NCI-H1092 (cell line): ENCODE measurements at places on chromosomes 3 and 15.
A peak's percentile ranks its signal among the peaks of the same experiment; 100 is the strongest.

- DNase-seq = no peak
These were observed 276.7 kb upstream of the SGO1 start for GRCh38 chr3:20462723-20463122.

DNA sequence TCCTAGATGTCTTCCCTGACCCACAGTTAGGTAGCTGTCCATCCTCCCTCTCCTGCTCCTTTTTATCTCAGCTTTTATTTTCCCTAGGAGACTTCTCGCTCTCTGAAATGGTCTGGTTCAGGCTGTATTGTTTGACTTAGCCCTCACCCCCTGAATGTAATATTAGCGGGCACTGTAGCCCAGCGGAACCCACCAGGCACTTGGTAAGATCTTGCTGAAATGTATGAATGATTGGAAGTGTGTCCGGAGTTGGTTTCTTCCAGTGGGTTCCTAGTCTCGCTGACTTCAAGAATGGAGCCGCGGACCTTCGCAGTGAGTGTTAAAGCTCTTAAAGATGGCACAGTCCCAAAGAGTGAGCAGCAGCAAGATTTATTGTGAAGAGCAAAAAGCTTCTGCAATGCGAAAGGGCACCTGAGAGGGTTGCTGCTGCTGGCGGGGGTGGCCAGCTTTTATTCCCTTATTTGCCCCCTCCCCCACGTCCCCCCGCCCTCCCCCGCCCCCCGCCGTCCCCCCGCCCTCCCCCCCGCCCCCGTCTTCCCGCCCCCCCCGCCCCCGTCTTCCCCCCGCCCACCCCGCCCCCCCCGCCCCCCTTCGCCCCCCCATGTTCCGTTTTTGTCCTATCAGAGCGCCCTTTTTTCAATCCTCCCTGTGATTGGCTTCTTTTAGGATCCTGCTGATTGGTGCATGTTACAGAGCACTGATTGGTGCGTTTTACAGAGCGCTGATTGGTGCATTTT lies 694 bp upstream of the EEFSEC start:
- peak; percentile 66 for DNase-seq

DNA sequence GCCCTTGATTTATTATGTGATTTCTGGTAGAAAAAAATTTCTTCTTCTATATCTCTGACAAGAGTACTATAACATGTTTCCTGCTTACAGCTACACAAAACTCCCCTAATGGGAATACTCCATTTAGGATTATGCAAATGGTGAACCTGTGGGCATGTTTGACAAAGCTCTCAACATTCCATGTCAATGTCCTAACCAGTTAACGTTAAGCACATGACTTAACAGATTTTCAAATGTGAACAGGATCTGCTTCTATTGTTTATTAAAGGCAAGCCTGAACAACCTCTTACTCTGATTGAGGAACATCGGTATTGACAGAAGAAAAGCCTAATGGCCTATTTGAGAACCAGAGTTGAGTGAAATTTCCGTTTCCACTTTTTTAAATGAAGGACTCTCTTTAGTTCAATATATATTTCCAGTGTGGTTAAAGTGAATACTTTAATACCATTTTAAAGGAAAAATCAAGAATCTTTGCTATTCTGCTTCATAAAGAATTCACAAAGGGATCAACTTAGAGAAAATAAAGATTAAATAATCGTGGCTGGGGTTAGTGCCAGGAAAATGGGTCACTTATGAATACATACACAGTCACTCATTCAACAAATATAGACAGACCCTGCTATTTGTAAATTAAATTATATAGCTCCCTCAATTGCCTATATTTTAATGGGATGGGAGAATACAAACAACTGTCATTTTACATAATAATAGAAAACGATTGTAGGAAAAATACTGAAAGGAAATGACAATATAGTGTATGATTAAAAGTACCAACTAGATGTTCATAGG lies 300.3 kb upstream of the CBLB start:
- DNase-seq = no peak

DNA sequence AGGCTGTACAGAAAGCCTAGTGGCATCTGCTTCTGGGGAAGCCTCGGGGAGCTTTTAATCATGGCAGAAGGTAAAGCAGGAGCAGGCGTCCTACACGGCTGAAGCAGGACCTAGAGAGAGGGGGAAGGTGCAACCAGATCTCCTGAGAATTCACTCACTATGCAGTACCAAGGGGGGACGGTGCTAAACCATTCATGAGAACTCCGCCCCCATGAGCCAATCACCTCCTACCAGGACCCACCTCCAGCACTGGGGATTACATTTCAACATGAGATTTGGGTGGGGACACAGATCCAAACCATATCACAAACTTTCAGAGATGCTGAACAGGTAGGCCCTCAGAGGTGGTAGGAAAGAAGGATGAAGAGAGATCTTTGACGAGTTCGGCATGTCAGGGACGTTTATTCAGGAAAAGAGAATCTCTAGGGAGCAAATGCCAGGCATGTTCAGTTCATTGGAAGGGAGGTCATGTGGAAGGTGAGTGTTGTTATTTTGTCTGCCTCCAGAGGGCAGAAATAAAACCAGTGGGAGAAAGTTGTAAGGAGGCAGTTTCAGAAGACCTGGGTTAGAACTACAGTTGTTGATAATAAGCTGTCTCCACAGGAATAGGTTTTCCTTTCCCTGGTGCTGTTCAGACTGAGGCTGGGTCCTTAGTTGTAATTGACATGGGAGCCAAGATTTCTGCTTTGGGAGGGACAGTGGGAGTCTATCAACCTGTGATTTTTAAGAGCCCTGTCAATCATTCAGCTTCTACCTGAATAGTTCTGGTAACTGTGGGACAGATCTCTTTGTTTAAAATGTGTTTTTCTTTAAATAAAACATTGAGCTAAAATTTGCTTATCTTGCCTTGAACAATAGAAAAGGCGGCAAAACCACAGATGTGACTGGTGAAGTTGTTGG lies 4.3 kb upstream of the FNDC3B start:
- DNase-seq = no peak

GRCh38 chr3:9630550-9631139 lies 18.7 kb upstream of the MTMR14 start:
- DNase-seq = no peak

DNA sequence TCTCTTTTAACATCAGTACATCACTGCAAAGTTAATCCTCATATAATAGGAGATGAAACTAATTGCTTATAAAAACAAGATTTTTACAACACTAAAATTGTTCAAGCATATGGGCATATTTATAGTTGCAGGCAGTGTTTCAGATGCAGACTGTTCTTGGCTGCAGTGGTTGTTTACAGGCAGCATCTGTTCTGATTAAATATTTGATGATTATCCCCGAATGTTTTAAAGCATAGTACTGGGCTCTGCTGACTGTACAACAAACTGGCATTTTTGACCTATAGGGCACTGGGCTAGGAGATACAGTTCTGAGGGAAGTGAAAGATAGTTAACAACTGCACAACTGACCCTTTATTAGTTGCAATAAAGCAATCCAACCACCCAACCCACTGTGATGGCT lies 113.6 kb downstream of the UBE3A start:
- DNase-seq = no peak

DNA sequence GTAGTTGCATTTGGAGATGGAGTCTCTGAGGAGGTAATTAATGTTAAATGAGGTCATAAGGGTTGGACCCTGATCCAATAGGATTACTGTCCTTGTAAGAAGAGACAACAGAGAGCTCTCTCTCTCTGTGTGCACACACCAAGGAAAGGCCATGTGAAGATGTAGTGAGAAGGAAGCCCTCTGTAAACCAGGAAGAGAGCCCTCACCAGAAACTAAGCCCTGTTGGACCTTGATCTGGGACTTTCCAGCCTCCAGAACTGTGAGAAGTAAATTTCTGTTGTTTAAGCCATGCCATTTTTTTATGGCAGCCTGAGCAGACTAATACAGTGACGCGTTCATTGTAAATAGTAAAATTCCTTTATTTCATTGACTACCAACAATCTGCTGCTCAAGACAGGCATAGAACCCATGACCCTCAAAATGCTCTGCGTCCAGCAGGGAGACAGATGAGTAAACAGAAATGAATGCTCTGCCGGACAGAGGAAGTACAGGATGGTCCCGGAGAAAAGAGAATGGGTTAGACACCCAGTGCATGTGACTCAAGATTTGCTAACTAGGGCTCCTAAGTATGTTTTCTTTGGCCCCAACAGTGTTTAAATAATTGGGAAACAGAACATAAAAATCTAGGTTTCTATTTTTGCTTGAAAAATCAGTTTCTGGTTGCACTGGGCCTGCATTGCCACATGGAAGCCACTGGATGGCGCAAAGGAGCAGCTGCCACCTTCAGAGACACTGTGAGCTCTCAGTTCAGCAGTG lies 37.9 kb upstream of the TNFAIP8L3 start:
- no peak for DNase-seq

GRCh38 chr3:195407531-195408409 lies 35.0 kb downstream of the ACAP2 start:
- DNase-seq = no peak

DNA sequence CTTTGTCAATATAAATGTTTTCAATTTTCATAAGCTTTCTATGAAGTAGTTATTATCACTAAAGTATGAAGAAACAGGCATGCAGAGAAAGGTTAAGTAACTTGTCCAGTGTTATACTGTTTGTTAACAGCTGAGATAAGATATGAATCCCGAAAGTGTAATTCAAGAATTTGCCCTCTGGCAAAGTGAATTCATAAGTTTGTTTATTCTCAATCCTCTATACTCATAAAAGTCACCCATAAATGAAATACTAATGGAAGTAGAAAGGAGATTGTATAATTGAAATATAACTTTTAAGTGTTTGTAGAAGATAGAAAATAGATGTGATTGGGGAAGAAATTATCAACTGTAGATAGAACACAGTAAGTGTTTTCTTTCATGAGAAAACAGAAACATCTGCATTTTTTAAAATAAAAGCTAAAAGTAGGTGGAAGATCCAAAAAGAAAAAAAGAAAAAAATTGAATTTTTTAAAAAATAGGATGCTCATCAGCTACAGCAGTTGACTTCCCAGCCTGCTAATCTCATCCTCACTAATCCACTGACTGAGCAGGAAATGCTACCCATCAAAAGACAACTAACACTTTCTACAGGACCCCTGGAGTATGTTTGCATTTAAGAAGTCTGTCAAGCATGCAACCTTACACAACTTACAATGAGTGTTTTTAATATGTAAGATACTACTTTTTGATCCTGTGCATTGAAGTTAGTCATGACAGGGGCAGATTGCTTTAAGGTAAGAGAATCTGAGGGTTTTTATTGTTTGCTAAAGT lies 878.1 kb downstream of the SI start:
- DNase-seq = no peak

- DNase-seq = no peak
These were observed 10.3 kb upstream of the ARGFX start for GRCh38 chr3:121557426-121557934.

- DNase-seq = no peak
These were observed 69.1 kb downstream of the P3H2 start for GRCh38 chr3:190051641-190052040.

- no peak for DNase-seq
These were observed 10.2 kb downstream of the CA12 start for GRCh38 chr15:63371297-63371918.

- peak; percentile 1 for DNase-seq
These were observed 37.6 kb downstream of the VIPR1 start for GRCh38 chr3:42539871-42540714.

- no peak for DNase-seq
These were observed 52.0 kb downstream of the ILDR1 start for GRCh38 chr3:121970047-121970446.

DNA sequence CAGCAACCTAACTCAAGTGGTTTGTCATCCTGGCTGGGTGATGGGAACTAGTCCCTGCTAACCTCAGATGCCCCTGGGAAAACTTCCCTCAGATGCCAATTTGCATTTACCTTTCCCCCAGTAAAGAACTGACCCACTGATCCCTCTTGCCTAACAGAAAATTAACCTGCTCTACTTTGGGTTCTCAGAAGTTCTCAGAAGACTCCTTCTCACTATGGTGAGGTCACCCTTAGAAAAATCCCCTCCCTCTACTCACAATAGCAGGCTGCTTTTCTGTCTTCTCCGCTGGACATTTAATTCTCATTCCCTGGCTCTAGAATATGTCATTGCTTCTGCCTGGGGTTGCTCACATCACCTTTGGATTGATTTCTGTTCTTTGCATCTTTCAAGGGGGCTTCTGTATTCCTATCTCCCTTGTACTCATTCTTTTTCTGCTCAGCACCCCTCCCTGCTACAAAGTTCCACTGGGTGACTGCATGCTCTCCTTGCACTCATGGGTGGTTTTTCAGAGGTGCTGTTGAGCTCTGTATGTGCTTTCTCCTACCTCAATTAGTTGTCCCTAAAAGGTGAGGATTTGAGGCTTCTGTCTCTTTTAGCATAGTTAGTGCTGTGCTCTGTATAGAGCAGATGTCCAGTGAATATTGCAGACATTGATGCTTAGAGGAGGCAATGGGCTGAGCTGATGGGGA lies 869 bp downstream of the PLA1A start:
- no peak for DNase-seq

- no peak for DNase-seq
These were observed 146.5 kb upstream of the SLC6A11 start for GRCh38 chr3:10669490-10670048.

DNA sequence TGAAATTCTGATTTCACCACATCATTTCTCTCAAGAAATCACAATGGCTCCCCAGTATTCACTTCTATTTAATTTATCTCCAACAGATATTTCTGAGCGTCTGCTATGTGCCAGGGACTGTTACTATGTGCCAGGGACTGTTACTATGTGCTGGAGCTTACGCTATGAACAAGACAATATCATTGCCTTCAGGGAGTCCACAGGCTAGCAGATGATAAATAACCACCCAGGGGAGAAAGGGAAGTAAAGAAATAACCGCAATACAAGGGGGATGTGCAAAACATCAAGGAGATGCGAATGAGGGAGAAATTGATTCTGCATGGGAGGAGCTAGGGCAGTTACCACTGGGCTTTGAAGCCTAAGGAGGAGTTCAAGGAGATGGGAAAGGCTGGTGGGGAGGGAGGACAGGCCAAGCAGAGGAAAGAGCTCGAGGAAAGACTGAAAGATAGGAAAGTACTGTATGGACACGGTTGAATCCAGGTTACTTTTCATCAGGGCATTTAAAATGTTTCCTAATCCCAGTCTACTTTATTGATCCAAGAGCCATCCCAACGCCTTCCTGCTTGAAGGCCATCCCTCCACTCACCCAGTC lies 2.5 kb downstream of the THSD4 start:
- no peak for DNase-seq

DNA sequence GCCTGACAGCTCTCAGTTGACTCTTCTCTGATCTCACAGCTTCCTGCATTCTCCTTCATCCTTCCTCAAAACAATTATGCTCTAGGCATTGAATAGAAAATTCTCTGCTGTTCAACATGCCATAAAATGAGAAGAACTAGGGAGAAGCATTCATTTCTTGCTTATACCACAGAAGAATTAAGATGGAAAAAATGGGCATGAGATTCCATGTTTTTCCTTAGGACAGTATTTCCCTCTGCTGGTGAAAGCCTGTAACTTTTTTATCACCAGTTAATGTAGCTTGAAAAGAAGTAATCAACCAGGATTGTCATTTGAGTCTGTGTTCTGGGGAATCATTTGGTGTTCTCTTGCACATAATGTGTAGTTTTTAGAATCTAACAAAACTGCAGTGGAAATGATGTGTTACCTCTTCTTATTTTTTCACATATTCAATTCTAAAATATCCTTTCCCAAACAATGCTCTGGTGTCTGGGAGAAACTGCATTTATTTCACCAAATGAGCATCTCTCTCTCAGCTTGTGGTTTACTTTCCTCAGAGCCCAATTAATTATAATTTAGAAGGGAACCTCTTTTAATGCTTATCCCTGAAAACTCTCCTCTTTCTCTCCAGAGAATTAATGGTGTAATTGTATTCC lies 92.8 kb upstream of the DCBLD2 start:
- peak; percentile 7 for DNase-seq

GRCh38 chr15:25770031-25770430 lies 93.1 kb downstream of the ATP10A start:
- no peak for DNase-seq

GRCh38 chr15:35725353-35725752 lies 179.4 kb upstream of the DPH6 start:
- no peak for DNase-seq
